ENCODE measurements at places on chromosomes 11 and 22.
A peak's percentile ranks its signal among the peaks of the same experiment; 100 is the strongest.

- DNase-seq: no peak
Observed at GRCh38 chr11:8297781-8298440, 34.2 kb upstream of the LMO1 start.

- DNase-seq: no peak
Observed at GRCh38 chr11:73268671-73269271, 3.4 kb upstream of the P2RY6 start.

DNA sequence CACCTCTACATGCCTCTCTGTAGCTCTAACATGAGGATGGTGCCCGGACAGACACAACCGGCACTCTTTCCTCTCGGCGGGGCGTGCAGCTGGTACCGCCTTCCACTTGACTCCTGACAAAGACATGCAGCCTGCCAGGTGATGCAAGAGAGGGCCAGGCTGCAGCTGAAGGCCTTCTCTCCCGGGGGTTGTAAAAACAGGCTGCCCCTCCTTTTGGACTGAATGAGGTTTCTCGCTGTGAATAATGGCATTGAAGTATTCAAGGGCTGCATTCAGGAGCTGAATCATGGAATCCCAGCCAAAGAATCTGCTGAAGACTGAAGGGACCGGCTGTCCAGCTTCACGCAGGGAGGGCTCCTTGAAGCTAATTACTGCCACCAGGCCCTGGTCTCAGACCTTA is 110.9 kb downstream of the GALNT18 start:
- DNase-seq: no peak

DNA sequence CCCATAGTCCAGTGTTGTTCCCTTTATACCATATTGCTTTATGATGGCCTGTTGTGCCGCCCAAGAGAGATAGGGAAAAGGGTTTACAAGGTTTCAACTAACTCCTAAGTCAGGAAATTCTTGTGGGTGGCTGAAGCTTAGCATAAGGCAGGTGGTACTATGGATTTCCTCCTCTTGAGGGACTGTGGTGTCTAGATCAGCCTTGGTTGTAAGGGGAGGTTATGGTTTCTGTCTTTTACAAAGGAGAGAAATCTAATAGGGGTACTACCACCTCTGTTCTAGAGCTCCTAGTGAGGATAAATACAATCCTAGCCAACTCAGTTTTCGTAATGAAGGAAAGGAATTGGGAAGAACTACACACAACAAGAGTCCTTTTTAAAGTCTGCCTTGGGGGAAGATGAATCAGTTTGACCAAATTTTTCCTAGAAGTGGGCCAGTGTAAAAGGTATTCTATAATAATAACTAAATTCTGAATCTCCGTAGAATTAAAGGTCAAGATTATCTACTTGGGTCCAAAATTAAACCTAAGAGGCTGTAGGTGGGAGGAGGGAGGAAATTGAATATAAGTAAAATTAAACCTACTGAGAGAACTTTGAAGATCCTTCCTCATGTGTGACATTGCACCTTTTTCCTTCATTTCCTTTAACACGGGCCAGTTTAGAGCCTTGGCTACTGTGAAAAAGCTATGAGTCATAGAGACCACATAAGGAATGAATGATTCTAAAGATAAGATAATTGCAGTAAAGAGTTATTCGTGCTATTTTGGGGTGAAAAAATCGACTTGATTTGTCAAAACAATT is 17.2 kb downstream of the DLAT start:
- DNase-seq: no peak

GRCh38 chr11:23111527-23111926 is 251.3 kb upstream of the CCDC179 start:
- peak; percentile 25 for DNase-seq

- DNase-seq: no peak
Observed at GRCh38 chr11:118042796-118043195, 34.1 kb upstream of the TMPRSS4 start.

- DNase-seq: no peak
Observed at GRCh38 chr11:6474413-6474792, 662 bp upstream of the TRIM3 start.

GRCh38 chr11:70504246-70505020 is 106.1 kb downstream of the CTTN start:
- no peak for DNase-seq

Measured in right kidney (tissue), 9 donors.